ENCODE measurements at places on chromosomes 3 and 15.

- H3K4me1 ChIP-seq = no peaks in the 10 kb centered on the region
- H3K27ac ChIP-seq = no peak overlapping the region
- H3K36me3 ChIP-seq = no peaks in the 10 kb centered on the region
- H3K27me3 ChIP-seq = no peaks in the 10 kb centered on the region
Observed at GRCh38 chr3:34851137-34851536, 788.2 kb upstream of the ARPP21 start.

DNA sequence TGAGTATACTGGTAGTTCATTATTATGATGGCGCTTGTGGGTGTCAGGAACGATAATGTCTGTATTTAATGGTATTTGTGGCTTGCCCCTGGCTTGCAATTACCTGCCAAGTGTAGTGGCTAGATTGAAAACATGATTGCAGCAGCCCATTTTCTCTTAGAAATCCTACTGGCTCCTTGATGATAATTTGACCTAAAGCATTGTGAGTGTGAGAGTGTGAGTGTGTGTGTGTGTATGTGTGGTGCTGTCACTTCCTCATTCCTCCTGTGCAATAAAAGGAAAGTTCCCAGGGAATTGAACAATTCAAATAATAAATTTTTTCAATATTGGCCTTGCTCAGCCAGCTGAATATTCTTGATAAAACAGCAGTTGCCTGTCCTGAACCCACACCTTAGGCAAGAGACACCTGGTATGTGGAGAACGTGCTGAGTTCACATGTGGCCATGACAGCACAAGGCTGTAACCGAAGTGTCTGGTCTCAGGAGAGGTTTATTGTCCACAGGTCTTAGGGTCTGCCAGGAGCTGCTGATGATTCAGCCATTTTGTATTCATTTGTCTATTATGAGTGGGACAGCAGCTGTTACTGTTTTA, 193.3 kb downstream of the CD47 start:
- peaks cover 70% of the 10 kb centered on the region for H3K27me3 ChIP-seq
- H3K4me3 ChIP-seq = no peak overlapping the region
- no peaks in the 10 kb centered on the region for H3K4me1 ChIP-seq
- H3K36me3 ChIP-seq = no peaks in the 10 kb centered on the region
- H3K27ac ChIP-seq = no peak overlapping the region

DNA sequence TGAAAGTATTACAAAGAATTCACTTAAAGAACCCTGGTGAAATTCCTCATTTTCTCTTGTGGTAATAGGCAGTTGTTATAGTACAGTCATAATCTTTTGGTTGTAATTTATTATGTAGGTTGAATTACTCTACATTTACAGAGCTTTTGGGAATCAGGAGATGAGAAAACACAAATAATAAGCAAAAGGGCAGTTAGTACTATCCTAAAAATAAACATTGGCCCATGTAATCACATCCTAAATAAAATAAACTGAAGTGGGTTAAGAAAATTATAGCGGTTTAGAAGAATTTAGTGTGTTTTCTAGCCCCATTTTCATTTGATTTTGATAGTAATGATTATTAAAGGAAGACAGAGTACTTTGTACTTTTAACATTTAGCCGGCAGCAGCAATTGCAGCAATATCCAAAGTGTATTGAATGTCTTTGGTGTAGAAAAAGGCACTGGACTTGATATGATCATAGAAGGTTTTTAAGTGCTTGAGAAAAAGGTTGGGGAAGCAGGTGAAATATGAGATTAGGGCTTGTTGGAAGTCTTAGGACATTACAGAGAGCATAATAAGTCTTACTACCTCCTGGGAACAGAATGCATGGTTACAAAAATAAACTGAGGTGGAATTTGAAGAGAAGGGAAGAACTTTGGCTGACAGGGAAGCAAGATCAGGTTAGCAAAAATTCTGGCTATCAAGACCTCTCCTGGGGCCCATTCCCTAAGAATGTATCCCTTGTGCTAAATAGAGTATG, 79.9 kb downstream of the MBNL1 start:
- H3K27me3 ChIP-seq = no peaks in the 10 kb centered on the region
- H3K27ac ChIP-seq = no peak overlapping the region
- ATAC-seq = no peak
- no peak overlapping the region for H3K4me3 ChIP-seq

GRCh38 chr3:138587374-138587773, 6.7 kb downstream of the CEP70 start:
- H3K27me3 ChIP-seq = no peaks in the 10 kb centered on the region
- no peak overlapping the region for H3K4me3 ChIP-seq
- peaks cover 23% of the 10 kb centered on the region for H3K36me3 ChIP-seq
- peaks cover 24% of the 10 kb centered on the region for H3K4me1 ChIP-seq

- peak overlapping the region; percentile 98 for H3K27ac ChIP-seq
- H3K4me3 ChIP-seq = peak overlapping the region; percentile 98
- ATAC-seq = no peak
- H3K36me3 ChIP-seq = peaks cover 13% of the 10 kb centered on the region
- peaks cover 27% of the 10 kb centered on the region for H3K4me1 ChIP-seq
Observed at GRCh38 chr3:15065550-15066007, 464 bp upstream of the MRPS25 start.

DNA sequence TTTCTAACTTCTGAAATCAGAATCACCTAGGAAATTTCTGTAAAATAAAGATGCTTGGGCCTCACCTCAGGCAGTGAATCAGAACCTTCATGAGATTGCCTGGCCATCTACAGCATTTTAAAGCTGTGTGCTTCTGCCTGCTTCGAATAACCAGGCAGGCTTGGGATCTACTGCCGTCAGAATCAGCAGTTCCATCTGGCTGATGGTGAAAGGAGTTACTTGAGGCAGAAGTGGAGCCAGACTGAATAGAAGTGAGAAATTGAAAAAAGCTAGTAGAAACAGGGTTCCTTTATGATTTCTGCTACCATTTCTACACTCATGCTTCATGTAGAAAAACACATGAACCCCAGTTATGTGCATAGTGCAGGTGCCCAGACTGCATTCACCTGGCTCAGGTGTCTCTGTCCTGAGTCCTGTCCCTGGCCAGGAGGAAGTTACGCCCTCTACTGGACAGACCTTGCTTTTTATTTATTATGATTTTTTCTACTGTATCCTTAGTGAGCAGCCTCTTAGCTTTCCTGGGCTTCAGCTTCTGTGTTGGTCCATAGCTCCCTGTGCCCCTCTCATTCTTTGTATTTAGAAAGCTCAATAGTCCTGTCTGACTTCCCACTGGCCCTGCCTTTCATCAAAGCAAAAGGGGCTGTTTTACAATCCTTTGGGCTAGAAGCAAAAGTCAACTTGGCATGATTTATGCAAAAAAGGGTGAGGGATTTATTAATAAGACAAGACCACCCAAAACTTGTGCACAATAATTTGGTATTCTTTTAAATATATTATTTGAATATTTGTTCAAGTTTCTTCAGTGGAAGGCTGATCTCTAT, 200.8 kb upstream of the GOLGA6L4 start:
- H3K4me1 ChIP-seq = no peaks in the 10 kb centered on the region
- no peak overlapping the region for H3K4me3 ChIP-seq
- no peak for ATAC-seq
- H3K36me3 ChIP-seq = no peaks in the 10 kb centered on the region

DNA sequence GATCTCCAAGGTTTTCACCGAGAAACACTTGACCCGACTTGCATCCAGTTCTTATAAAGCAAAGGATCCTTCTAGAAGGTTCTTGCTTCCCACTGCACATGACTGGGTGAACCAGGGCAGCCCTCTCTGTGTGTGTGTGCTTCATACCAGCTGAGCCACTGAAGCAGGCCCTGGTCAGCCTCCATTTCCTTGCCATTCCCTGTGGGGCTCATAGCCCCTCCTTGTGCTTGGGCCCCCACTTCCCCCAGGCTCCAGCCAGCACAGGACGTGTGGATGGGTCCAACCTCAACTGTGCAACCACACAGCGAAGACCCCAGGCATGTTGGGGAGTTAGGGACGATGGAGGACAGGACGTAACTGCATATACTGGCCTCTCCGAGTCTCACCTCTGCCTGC, 15.5 kb downstream of the KLF15 start:
- no peak overlapping the region for H3K4me3 ChIP-seq
- H3K27me3 ChIP-seq = peaks cover 29% of the 10 kb centered on the region
- no peaks in the 10 kb centered on the region for H3K4me1 ChIP-seq
- no peak overlapping the region for H3K27ac ChIP-seq

DNA sequence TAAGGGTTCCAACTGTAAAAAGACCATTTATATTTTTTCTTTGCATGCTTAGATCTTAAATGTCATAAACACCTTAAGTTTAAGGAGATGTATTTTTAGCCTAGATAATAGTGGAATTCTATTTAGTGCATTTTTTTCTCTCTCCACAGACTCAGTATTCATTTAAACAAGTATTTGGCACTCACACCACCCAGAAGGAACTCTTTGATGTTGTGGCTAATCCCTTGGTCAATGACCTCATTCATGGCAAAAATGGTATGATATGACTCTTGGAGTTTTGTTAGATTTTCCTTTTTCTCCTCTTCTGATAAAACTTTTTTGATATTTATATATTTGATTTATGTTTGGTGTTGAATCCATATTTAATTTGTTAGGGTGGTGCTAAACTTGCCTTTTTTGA, 7.3 kb downstream of the KIF23 start:
- H3K4me1 ChIP-seq = no peaks in the 10 kb centered on the region
- no peaks in the 10 kb centered on the region for H3K36me3 ChIP-seq
- no peak overlapping the region for H3K27ac ChIP-seq

DNA sequence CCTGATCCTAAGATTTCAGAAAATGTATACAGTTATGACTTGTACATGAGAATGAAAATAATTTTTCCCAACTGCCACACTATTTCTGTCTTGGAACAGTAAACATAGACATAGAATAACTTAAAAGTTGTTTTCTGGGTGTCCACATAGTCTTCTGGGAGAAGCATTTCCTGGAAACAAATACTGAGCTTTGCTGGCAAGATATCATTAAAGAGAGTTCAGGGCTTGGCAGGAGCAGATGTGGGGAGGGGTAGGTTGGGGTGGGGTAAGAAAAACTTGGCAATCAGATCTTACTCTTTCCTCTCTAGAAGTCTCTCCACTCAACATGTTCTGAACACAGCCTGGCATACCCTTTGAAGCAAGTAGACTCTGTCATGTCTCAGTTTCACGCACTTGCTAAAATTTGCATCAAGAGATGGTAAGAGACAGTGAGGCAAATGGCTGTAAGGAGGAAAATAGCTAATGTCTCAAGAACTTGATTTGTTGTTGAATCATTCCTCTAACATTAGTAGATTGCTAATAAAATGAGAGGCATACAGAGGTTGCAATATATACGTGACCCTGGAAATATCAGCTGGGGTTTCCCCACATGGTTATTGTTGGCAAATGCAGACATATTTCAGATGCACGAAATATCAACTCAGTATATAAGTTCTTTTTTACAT, 27.3 kb upstream of the ABI3BP start:
- H3K27ac ChIP-seq = no peak overlapping the region
- no peak for ATAC-seq
- no peak overlapping the region for H3K4me3 ChIP-seq
- no peaks in the 10 kb centered on the region for H3K27me3 ChIP-seq
- H3K4me1 ChIP-seq = no peaks in the 10 kb centered on the region
- H3K36me3 ChIP-seq = no peaks in the 10 kb centered on the region

DNA sequence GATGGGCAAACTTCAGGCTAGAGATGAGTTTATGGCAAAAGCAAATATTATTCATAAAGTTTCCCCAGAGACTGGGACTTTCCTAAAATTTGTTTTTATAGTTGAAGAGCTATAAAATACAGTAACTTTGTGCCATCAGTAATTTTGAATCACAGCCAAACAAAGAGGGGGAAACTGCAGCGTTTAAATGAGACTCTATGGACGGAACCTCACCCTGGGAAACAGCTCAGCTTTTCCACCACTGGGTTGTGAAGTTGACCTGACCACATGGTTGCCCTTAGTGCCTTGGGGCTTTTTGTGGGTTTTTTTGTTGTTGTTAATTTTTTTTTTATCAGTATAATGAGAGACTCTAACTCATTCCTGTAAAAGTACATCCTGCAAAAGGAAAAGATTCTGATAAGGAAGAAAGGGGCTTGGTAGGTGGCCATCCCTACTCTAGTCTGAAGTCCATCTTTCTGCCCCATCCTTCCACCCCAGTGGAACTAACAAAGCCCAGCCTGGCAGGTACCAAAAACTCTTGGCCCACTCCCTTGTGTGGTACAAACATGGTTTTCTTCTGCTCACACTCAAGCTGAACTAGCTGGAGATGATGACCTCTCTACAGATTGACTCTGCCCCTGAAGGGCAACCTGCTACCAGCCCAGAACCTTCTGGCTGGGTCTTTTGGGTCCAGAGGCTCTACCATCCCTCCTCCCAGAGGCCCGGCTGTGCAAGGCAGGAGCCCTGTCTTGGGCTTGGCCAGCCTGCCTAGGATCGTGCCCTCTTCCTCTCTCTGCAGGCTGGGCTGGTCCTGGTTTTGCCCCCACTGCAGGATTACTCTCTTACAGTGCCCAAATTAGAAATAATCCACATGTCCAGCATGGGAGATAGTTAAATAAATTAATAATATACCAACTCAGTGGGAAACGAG, 41.2 kb downstream of the RLBP1 start:
- H3K36me3 ChIP-seq = peaks cover 46% of the 10 kb centered on the region
- peak; percentile 85 for ATAC-seq
- peak overlapping the region; percentile 36 for H3K27ac ChIP-seq
- no peak overlapping the region for H3K4me3 ChIP-seq

GRCh38 chr15:62845241-62846126, 197.1 kb upstream of the TPM1 start:
- no peak overlapping the region for H3K27ac ChIP-seq
- no peak for ATAC-seq
- no peak overlapping the region for H3K4me3 ChIP-seq
- H3K27me3 ChIP-seq = peaks cover 31% of the 10 kb centered on the region

DNA sequence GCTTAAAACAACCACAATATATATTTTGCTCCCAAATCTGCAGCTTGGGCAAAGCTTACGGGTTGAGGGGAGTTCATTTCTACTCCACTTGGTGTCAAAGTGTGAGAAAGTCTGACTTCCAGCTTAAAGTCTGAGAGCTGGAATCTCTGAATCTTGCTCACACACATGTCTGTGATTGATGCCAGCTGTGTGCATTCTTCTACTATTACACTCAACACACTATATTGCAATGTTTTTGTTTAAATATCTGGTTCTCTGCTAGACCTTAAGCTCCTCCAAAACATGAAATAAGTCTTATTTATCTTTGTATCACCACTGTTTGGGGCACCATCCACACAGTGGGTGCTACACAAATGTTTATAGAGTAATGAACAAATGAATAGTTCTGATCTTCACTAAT, 36.7 kb upstream of the SECISBP2L start:
- peaks cover 6% of the 10 kb centered on the region for H3K36me3 ChIP-seq
- H3K4me1 ChIP-seq = no peaks in the 10 kb centered on the region
- ATAC-seq = no peak
- no peak overlapping the region for H3K27ac ChIP-seq
- H3K4me3 ChIP-seq = no peak overlapping the region
- H3K27me3 ChIP-seq = peaks cover 14% of the 10 kb centered on the region

DNA sequence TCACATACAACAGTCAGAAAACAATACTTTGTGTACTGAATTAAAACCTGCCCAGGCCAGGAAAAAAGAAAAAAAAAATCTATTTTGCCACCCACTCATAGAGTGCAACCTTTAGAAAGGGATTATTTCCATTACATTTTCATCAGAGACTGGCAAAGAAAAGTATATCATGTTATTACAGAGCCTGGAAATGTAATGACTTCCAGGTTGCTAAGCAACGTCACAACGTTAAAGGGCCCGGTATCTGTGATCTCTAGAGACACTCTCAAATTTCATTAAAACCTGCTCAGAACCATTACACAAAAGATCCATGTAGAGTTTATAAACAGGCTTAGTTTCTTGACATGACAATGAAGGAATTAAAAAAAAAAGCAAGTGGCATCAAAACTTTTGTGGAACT, 170.5 kb downstream of the CTNNB1 start:
- no peaks in the 10 kb centered on the region for H3K27me3 ChIP-seq
- no peak for ATAC-seq
- H3K4me1 ChIP-seq = no peaks in the 10 kb centered on the region
- H3K4me3 ChIP-seq = no peak overlapping the region
- peaks cover 31% of the 10 kb centered on the region for H3K36me3 ChIP-seq

GRCh38 chr3:165210132-165210531, 13.9 kb upstream of the SLITRK3 start:
- H3K27me3 ChIP-seq = no peaks in the 10 kb centered on the region
- H3K27ac ChIP-seq = no peak overlapping the region

Measured in stimulated activated memory B cell treated with anti-CD40 and anti-IgM and Interleukin-4, amounts not matched to agents 10 μg/mL and 1 μg/mL and 100 μg/mL, for 72 hours (primary cell).